ENCODE measurements at places on chromosomes 3 and 15.

DNA sequence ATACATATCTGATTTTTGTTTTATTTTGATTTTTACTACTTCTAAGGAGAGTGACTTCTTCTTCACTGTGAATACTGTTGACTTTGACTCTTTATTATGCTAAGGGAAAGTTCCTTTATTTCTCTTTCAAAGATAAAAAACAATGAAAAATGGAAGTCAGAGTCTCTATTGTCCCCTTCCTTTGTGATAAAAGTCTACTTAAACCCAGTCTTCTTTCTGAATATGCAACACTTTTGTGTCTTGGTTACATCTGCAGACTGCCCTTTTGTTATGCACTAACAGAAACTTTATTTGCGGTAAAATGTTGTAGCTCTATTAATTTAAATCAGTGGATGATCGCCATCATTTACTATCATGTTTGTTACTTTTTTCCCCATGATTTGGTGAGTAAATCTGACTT, 13.2 kb downstream of the PARP15 start:
- DNase-seq, result no peak

- DNase-seq, result no peak
Measured at GRCh38 chr15:74208901-74209559, 6.4 kb upstream of the STRA6 start.

- DNase-seq, result no peak
Measured at GRCh38 chr3:171108066-171108465, 81.5 kb upstream of the SLC2A2 start.

- DNase-seq, result no peak
Measured at GRCh38 chr3:127978636-127979035, 63.6 kb downstream of the KBTBD12 start.

GRCh38 chr3:154085799-154086198, 35.4 kb upstream of the ARHGEF26 start:
- no peak for DNase-seq

- no peak for DNase-seq
Measured at GRCh38 chr3:72614394-72615074, 233.7 kb downstream of the SHQ1 start.

- DNase-seq, result no peak
Measured at GRCh38 chr3:59334585-59334984, 284.8 kb upstream of the CFAP20DC start.

DNA sequence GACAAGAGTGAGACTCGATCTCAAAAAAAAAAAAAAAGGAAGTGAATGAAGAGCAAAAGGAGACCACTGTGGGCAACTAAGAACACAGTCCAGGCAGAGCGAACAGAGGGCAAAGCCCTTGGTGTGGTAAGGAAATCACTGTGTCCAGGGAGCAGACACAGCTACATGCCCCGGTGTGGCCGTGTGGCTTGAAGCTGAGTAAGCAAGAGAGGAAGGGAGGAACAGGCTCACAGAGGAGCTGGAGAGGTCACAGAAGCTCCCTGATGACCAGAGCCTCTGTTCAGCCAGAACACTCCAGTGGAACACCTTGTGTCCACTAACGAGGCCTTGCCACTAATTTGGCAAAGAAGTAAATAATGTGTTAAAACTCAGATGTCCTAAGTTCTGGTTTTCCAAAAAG, 60.6 kb upstream of the GATA2 start:
- no peak for DNase-seq

DNA sequence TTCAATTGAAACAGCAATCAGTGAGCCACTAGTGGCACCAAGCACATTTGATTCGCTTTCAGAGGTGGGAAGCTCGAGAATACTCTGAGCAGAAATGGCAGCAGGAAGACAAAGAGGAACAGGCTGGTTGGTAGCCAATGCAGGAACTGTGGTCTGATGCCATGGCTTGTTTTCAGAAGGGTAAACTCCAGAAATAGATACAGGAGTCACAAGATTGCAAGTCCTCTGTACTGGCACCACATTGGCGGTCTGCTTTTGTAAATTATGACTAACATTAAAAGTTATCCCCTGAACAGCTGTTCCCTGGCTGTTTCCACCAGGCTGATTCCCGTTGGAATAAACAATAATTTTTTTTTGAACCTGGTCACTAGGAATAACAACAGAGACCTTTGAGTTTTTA, 35.5 kb downstream of the USF3 start:
- DNase-seq, result no peak

GRCh38 chr3:123749711-123750110, 134.4 kb downstream of the MYLK start:
- no peak for DNase-seq

DNA sequence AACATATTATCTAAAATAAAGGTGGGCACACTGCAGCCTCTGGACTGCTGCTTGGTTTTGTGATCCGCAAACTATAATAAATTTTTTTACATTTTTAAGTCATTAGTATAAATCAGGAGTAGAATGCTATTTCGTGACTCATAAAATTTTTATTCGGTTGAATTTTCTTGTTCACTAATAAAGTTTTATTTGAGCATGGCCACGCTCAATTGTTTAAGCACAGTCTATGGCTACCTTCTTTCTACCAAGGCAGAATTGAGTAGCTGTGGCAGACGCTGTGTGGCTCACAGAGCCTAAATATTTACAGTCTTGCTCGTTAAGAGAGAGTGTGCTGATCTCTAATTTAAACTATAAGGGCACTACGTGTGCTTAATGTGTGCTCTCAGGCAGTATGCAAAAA, 28.9 kb downstream of the ROBO2 start:
- no peak for DNase-seq

DNA sequence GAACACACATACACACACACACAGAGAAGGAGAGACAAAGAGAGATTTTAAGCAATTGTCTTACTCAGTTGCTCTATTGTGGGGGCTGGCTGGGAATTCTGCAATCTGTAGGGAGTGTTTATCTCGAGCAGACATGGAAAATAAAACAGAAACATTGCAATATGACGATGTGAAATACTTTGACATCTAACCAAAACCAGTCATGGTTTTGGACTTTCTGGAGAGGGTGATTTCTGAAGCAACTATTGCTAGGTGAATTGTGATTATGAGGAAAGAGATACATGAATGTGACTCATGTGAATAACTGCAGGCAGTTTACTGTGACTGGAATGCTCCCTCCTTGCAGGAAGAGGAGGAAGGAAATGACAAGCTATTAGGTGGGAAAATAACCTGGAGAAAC, 12.3 kb upstream of the PHLDB2 start:
- DNase-seq, result no peak

GRCh38 chr3:171677706-171678105, 132.6 kb downstream of the PLD1 start:
- DNase-seq, result no peak

GRCh38 chr3:45496555-45496954, 98.0 kb upstream of the LIMD1 start:
- DNase-seq, result no peak

- DNase-seq, result no peak
Measured at GRCh38 chr3:105364128-105364527, 2.6 kb upstream of the ALCAM start.

DNA sequence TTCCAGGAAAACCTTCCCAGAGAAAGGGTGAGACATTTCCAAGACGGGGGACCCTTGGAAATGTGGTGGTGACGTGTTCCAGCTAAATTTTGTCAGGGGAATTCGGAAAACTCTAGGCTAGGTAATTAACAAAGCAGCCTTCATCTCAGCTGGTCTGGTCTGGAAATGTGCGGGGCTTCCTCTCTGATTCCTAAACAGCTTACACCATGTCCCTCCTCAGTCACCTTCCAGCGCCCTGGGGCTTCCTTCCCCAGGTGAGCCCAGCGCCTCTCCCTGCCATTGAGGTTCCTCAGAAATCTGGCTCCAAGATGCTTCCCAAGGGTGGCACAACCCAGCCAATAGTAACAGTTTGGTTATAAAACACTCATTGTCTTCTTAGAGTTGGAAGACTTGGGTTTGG, 571 bp downstream of the ACAD9 start:
- no peak for DNase-seq

- no peak for DNase-seq
Measured at GRCh38 chr3:188369526-188369925, 215.6 kb downstream of the LPP start.

- DNase-seq, result no peak
Measured at GRCh38 chr3:141998669-141999290, 122.3 kb downstream of the ATP1B3 start.

DNA sequence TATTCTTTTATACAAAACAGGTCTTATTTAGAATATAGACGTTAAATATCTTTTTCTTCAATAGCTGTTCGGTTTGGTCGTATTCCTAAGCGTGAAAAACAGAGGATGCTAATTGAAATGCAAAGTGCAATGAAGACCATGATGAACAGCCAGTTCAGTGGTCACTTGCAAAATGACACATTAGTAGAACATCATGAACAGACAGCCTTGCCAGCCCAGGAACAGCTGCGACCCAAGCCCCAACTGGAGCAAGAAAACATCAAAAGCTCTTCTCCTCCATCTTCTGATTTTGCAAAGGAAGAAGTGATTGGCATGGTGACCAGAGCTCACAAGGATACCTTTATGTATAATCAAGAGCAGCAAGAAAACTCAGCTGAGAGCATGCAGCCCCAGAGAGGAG, 16.8 kb downstream of the NR1D2 start:
- DNase-seq, result no peak

GRCh38 chr3:81549388-81549787, 212.1 kb downstream of the GBE1 start:
- no peak for DNase-seq

GRCh38 chr15:25778161-25778560, 85.0 kb downstream of the ATP10A start:
- DNase-seq, result no peak

DNA sequence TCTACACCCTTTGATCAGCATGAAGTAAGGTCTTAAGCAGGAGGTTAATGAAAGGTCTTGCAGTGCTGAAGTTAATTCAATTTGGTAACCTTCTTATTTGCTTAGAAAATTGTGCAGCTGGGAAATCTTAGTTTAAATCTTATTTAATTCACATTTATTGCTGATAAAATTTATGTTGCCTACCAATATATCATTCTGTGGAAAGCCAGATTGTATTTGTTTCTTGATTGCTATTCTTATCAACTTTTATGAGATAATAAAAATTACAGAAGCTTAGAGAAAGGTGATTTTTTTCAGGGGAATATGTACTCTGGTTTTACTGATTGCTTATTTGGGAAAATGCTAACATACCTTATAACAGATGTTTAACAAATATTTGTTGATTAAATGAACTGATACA, 64.0 kb upstream of the PAQR5 start:
- no peak for DNase-seq

DNA sequence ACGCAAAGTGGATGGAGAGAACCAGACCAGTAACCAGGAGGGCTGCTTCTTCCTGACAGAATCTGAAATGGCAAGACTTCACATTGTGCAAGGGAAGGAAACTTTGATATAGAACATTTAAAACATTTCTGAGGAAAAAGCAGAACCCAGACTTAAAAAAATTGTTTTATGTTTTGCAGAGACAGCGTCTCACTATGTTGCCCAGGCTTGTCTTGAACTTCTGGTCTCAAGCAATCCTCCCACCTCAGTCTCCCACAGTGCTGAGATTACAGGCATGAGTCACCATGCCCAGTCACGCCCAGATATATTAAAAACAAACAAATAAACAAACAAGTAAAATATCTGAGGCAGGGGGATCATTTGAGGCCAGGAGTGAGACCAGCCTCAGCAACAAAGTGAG, 46.2 kb downstream of the CRTAP start:
- DNase-seq, result no peak

GRCh38 chr15:82655606-82656005, 8.4 kb upstream of the CPEB1 start:
- no peak for DNase-seq

GRCh38 chr3:183185696-183186095, 23.2 kb upstream of the LAMP3 start:
- no peak for DNase-seq

GRCh38 chr3:129615751-129616281, 9.3 kb upstream of the PLXND1 start:
- DNase-seq, result no peak

DNA sequence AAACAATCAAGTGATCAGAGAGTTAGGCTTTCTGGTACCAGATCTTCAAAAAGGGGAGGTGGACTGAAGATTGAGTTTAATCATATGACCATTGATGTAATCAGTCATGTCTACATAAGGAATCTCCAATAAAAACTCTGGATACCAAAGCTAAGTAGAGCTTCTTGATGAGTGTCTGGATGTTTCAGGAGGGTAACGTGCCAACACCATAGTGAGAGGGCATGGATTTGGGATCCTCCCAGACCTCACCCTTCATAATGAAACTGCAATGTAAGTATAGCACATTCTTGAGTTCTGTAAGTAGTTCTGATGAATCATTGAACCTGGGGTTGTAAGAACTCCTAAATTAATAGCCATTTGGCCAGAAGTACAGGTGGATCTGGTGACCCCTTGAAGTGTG, 21.3 kb downstream of the PGPEP1L start:
- no peak for DNase-seq

- DNase-seq, result no peak
Measured at GRCh38 chr15:51924156-51925068, 47.2 kb downstream of the LEO1 start.

DNA sequence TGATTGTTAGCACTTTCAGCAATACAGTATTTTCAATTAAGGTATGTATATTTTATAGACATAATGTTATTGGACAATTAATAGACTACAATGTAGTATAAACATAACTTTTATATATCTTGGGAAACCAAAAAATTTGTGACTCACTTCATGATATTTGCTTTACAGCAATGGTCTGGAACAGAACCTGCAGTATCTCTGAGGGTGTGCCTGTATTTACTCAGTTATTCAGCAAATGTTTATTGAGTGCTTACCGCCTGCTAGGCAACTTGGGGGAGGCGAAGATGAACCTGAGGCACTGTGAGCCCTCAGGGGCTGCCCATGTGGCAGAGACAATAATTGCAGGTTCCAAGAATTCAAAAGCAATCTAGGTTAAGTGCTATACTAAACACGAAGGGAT, 144.8 kb downstream of the GABRB3 start:
- no peak for DNase-seq

GRCh38 chr15:61084472-61084871, 144.6 kb downstream of the RORA start:
- no peak for DNase-seq

DNA sequence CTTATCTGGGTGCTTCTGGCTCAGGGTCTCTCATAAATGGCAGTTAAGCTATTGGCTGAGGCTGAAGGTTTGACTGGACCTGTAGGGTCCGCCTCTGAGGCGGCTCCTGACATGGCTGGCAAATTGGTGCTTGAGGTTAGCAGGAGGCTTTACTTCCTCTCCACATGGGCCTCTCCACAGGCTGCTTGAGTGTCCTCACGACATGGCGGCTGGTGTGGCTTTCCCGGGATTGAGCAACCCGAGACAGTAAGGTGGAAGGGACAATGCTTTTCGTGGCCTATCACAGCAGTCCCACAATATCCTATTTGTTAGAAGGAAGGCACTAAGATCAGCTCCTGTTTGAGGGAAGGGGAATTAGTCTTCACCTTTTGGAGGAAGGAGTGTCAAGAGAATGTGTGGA, 267.3 kb upstream of the LRRFIP2 start:
- DNase-seq, result no peak

DNA sequence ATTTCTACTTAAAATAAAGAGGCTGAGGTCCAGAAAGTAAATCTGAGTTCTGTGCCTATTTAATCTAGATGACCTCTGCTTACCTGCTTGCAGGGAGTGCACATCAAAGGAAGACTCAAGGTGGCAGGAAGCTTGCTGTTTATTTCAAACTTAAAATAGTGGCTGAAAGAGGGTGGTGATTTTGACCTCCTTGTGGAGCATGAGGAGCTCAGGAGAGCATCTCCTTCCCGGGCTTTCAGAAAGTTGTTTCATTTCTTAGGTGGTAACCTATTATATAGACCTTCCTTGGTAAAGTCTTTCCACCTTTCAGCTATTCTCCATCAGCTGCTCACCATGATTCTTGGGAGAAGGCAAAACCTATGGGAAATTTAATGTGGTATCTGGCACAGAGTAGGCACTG, 494 bp downstream of the GCSAM start:
- DNase-seq, result no peak
